Stimulated activated CD8-positive, alpha-beta memory T cell treated with anti-CD3 and anti-CD28 coated beads, Interleukin-2, amount 100 ng/mL, for 1 hour (primary cell): ENCODE measurements at places on chromosomes 12 and 14.

GRCh38 chr14:71267007-71267513, 359.8 kb downstream of the PCNX1 start:
- DNase-seq = no peak

DNA sequence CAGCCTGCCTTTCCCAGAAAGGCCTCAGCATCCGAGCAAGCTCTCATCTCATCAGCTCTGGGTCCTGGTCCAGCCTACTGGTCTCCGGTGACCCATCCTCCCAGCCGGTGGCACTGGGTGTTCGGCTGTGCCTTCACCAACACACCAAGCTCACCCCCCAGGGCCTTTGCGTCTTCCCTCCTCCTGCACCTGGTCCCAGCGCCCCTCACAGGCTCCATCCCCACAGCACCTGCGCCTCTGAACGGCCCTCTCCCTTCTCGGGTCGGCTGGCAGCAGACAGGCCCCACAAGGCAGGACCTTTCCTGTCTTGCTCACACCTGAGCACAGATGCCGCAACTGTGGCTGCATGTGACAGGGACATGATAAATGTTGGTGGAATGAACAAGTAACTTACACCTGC, 13.1 kb downstream of the P2RX2 start:
- no peak for DNase-seq

DNA sequence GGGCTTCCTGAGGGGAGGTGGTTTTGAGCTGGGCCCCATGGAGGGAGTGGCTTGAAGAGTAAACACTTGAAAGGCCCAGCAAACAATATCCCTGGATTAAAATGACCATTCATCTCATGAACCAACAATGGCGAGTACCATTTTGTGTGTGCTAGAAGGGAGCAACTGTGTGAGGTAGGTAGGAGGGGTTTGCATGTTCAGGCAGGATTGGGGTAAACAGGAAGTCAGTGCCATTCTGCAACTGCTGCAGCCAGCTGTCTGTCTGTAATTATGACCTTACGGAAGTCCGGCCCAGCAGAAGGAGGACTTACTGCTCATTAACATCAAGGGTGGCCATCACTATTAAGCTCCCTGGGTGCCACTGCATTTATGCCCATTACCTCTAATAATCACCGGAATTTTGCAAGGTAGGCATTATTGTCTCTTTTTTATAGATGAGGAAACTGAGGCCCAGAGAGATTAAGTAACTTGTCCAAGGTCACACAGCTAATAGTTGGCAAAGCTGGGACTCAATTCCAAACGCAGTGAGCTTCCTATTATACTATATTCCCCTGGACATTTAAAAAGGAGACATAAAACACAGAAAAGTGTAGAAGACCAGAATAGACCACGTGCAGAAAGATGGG, 16.6 kb upstream of the IFI27L2 start:
- DNase-seq = no peak

- DNase-seq = no peak
Observed at GRCh38 chr12:124397399-124397679, 102.4 kb downstream of the RFLNA start.

DNA sequence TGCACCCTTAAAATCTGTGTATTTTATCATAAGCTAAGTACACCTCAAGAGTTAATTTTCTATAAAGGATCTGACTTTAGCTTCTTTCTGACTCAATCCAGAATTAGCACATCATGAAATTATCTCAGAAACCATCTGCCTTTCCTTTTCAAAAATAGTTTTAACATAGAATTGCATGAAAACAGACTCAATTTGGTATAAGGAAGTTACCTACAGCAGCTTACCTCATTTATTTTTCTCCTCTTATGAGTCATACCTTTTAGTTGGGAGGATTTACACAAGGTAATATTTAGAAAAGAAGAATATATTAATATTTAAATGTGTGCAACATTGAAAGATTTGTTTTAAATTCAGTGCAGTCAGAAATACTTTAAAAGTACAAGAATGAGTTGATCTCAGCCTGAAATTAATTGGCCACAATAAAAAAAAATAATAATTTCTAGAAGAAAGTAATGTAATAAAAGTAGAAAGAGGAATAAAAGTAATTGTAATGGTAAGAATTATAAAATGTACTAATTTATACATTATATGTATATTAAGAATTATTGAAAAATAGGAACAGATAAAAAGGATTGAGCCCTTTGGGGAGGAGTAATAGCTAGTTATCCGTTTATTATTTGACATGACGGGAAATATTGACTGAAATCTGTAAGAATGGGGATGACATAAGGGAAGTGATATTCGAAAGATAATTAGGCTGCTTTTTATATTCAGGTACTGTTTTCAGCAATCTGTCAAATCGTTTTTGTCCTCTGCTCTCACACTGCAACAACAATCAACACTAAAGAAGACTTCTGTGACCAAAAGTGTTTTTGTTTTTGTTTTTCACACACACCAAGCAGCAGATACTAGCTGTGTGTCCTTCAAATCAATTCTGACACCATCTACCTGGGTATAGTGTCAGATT, 20.5 kb downstream of the ADAM21 start:
- DNase-seq = no peak

DNA sequence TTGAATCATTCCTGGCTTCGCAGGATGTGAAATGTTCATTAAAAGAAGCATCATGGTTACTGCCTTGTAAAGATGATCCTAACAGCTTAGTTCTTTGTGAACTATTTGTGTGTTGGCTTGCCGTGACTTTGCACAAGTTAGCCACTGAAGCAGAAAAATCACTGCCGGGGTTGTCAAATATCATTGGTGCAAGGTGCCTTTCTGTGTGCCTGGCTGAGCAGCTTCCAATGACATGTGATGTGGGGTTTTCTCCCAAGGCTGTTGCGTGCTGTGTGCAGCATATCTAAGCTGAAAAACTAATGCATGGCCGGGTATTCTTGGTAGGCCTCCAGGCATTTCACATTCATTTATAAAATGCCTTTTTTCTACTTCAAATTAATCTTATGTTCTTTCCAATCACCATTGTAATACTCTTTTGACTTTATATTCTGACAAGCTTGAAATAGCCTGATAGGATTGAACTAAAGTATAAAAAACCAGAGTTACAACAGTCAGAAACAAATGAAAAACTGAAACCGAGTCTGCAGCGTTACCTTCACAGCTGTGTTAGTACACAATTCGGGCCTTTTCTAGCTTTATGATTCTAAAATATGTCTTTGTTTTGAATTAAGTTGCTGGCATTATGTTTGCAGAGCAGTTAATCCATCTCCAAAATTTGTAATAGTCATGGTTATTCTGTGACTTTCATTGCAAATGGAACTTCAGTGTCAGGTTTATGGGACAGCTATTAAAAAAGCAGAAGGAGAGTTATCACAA, 222.1 kb downstream of the SYT1 start:
- DNase-seq = no peak

DNA sequence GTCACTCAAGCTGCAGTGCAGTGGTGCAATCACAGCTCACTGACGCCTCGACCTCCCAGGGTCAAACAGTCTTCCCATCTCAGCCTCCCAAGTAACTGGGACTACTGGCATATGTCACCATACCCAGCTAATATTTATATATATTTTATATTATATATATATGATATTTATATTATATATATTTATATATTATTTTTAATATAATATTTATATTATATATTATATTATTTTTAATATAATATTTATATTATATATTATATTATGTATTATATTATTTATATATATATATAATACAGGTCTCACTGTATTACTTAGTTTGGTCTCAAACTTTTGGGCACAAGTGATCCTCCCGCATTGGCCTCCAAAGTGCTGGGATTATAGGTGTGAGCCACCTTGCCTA, 9.4 kb downstream of the ZNF84 start:
- no peak for DNase-seq

DNA sequence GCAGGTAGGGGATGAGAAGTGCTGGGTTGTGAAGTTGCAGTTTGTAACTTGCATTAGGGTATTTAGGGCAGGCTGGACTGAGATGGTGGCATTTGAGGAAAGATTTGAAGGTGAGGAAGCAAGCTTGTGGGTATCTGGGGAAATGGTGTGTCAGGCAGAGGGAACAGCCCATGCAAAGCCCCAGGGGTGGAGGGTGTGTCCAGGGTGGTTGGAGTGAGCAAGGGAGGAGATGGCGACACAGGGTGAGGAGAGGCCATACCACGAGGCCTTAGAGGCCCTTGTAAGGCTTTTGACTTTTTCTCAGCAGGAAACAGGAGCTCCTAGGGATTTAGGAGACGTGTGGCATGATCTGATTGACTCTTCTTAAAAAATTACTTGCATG, 136.9 kb downstream of the NUAK1 start:
- no peak for DNase-seq

DNA sequence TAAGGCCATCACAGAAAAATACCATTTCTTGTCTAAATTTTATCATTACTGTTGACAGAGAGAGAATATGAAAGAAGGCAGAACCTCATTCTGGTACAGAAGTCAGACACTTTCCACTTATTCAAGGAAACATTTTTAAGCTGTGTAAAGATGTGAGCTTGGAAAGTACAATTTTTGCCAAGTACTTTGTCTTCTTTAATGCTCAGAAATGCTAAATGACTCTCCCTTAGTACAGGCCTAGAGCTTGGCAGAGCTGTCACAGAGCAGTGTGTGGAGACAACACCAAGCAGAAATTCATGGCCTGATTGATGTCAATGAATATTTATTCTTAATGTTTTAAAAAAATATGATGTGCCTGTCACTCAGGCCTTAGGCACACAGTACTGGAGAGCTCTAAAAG, 20.7 kb downstream of the NT5DC3 start:
- no peak for DNase-seq

GRCh38 chr12:128609861-128610260, 213.9 kb downstream of the SLC15A4 start:
- DNase-seq = no peak

DNA sequence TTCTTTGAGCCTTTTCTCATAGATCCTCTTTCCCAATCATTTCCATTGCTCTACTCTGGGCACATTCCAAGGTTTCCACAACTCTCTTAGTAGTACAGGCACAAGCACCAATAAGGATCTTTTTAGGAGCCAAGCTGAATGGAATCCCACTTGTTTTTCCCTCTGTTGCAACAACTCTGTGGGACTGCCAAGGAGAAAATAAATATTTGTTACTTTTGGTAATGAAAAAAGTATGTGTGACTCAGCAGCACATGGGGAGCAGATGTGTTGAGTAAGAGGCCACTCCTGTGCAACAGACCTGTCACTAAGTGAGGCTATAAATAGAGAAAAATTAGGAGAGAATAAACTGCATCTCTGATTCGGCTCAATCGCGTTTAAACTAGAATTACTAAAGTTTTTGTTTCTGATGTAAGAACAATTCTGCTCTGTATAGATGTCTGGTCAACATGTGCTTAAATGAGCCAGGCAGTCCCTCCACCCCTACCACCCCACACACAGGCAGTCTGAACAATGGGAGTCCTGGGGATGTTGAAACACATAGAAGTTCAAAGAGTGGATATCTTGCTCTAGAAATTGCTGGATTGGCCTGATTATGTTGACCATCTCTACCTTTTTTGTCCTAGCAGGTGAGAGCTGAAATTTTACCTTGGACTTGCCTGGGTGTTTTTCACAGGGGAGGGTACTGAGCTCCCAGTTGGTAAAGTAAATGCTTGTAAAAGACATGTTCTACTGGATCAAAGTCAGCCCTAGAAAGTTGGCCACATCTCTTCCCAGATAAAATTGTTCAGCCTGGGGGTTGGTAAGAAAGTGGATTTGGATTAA, 244.3 kb upstream of the NOVA1 start:
- DNase-seq = no peak

DNA sequence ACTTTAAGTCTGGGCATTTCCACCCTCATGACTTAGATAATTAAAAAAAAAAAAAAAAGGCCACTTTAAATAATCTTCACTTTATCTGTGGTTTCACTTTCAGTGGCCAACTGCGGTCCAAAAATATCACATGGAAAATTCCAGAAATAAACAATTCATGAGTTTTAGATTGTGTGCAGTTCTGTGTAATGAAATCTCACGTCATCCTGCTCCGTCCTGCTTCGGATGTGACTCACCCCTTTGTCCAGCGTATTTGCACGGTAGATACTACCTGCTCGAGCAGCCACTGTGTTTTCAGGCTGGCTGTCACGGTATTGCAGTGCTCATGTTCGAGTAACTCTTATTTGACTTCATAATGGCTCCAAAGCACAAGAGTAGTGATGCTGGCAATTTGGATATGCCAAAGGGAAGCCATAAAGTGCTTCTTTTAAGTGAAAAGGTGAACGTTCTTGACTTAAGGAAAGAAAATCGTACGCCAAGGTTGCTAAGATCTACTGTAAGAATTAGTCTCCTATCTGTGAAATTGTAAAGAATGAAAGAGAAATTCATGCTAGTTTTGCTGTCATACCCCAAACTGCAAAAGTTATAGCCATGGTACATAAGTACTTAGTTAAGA, 2.4 kb downstream of the E2F7 start:
- DNase-seq = no peak

DNA sequence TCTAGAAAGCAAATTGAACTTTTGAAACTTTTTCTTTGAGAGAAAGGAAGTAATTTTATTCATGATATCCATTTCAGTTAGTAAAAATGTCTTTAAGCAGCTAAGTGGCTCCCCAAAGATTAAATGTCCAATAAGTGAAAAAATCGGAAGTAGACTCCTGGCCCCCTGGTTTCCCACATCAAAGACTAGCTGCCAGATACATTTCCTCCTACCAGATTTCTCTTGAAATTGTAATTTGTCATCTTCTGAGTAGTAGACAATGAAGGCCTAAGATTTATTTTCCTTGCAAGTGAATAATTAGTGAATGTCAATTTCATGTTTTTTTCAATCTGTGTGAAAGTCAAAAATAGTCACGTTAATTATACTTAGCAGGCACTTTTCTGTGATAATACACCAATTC, 321.9 kb downstream of the SYT1 start:
- no peak for DNase-seq

DNA sequence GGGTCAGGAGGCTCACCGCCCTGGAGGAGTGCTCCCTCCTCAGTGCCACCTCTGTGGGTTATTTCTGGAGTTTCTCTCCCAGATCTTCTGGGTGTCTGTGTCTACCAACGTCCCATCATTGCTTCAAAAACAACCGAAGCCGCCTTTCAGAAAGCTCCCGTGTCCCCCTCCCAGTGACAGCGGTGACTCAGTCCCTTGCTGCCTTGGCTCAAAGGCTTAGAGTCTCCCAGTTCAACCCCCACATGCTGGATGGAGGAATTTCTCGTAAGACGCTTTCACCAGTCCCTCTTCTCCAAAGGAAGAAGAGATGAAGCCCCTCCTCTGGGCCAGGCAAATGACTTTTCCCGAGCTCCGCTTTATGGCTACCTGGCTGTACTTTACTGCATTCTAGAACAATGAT, 146.6 kb downstream of the RBM19 start:
- DNase-seq = no peak

DNA sequence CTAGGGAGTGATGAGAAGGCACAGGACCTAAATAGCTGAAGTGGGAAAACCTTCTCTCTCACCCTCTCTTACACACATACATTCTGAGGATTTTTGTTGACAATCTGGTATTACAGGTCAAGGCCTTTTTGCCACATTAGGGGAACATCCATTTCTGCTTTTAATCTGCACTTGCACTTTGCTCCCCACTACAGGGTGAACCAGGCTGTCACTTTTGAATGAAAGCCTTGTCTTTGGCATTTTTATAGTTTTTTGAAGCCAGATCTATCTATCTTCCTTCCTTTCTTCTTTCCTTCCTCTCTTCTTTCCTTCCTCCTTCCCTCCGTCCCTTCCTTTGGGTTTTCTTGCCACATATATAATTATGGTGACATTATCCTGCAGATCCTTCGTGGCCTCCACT, 165.9 kb upstream of the OTX2 start:
- no peak for DNase-seq
